CD8-positive, alpha-beta T cell (primary cell): ENCODE measurements at places on chromosomes 2 and 18.

DNA sequence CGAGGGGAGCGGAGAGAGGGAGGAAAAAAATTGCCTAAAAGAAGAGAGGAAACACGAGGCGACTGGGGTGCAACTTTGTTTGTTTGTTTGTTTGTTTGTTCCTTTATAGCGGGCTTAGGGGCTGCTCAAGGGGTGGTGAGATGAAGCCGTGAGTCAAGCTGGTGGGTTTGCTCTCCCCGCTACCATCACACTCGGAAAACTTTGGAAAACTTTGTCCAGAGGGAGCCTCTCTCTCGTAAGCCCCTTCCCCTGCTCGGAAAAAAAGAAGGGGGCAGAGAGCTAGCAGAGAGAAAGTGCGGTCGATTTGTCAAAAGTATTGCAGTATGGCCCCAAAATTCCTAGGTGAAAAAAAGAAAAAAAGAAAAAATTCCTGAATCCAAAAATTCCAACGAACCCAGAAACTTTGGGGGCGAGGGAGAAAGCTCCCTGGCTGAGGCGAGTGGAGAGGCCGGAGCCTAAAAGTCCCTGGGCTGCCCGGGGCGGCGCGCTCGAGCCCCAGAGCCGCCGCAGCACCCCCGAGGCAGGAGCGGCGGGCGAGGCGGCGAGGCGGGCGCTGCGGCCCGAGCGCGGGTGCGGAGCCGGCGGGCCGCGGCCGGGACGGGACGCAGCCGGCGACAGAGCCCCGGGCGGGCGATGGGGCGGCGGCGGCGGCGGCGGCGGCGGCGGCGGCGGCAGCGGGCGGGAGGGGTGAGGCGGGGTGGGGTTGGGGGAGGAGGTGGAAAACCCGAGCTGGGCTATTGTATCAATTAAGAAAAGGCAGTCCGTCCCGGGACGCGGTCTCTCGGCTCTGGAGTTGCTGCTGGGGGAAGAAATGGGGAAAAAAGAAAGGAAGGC is 558 bp upstream of the CYP26B1 start:
- no peak for DNase-seq

- DNase-seq: no peak
Observed at GRCh38 chr2:98541906-98542305, 66.4 kb downstream of the COA5 start.

- no peak for DNase-seq
Observed at GRCh38 chr2:165060411-165060810, 105.1 kb upstream of the SLC38A11 start.

DNA sequence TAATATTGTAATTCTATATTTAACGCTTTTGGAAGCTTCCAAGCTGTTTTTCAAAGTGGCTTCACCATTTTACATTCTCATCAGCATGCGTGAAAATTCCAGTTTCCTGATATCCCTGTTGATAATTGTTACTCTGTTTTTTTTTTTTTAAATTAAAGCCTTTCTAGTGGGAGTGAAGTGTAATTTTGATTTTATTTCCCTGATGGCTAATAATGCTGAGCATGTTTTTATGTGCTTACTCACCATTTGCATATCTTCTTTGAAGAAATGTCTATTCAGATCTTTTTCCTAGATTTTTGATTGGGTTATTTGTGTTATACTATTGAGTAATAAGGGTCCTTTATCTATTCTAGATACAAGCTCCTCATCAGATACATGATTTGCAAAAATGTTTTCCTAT is 382.8 kb upstream of the HS6ST1 start:
- DNase-seq: no peak

GRCh38 chr2:85453571-85453970 is 35.1 kb downstream of the SH2D6 start:
- no peak for DNase-seq

DNA sequence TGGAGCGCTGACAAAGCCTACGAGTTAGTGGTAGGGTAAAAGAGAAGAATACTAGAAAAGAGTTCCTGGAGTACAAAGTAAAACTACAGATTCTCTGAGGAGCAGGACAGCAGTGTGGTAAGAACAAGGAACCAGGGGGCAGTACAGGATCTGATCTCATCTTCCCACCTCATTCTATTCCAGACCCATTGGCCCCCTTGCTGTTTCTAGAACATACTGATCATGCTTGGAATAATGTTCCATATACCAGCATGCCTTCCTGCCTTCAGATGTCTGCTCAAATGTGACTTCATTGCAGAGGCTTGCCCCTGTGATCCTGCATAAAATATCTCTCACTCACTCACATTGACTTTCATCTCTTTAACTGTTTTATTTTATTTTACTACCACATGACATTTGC is 19.3 kb downstream of the MSGN1 start:
- DNase-seq: no peak
